ENCODE measurements at places on chromosomes 12 and 14. TPM values are rescaled to one million over a fixed set of nuclear protein-coding genes. Genes with fewer than 3 reads are reported as not detected.
A peak's percentile ranks its signal among the peaks of the same experiment; 100 is the strongest.

Gene ZNF26
- 11.8 TPM for total RNA-seq

Gene GDF3
- not detected for total RNA-seq

Gene CPSF6
- total RNA-seq, result 34.4 TPM

Gene HHIPL1
- total RNA-seq, result 5.9 TPM

Gene KRT82
- total RNA-seq, result not detected

Gene ACOT6
- not detected for total RNA-seq

GRCh38 chr12:54372113-54372806 lies 8.0 kb upstream of the GPR84 start:
- H3K27me3 ChIP-seq, result no peaks in the 10 kb centered on the region
- no peak overlapping the region for H3K4me3 ChIP-seq
- no peak for DNase-seq
- peaks cover 60% of the 10 kb centered on the region for H3K4me1 ChIP-seq
- H3K36me3 ChIP-seq, result no peaks in the 10 kb centered on the region

DNA sequence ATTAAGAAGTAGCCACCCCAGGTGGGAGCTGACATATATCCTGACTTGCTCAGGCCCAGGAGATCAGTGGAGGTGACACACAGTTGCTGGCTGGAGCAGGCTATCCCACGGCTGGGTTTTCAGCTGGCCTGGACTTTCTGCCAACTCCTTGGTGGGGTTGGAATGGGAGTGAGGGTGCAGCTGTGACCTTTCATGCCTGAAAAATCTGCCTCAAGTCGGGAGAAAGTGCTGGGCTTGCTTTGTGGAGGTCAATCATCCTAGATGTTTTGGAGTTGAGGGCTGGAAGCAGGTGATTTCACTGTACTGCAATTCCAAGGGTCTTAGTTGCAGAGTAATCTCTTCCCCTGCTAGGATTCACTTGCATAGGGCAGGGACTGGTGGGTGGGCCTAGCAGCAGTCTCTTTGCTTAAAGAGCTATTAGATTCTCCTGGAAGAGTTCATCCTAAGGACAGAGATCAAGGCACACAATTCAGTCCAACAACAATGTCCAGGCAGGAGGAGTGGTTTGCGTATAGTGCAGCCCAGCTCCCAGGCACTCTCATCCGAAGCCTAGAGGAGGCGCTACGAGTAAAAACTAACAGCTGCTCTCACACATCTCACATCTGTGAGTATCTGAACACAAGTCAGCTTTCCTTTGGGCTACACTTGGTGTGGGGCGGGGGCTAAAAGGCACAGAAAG lies 98.1 kb downstream of the GAS2L3 start:
- no peak for DNase-seq
- no peak overlapping the region for H3K27ac ChIP-seq
- H3K4me1 ChIP-seq, result no peaks in the 10 kb centered on the region
- H3K4me3 ChIP-seq, result no peak overlapping the region
- H3K27me3 ChIP-seq, result no peaks in the 10 kb centered on the region

GRCh38 chr12:131773582-131774221 lies 54.5 kb upstream of the MMP17 start:
- H3K27me3 ChIP-seq, result no peaks in the 10 kb centered on the region
- H3K4me1 ChIP-seq, result no peaks in the 10 kb centered on the region
- no peak overlapping the region for H3K27ac ChIP-seq
- H3K4me3 ChIP-seq, result no peak overlapping the region

- no peaks in the 10 kb centered on the region for H3K27me3 ChIP-seq
- no peaks in the 10 kb centered on the region for H3K4me1 ChIP-seq
- no peak overlapping the region for H3K4me3 ChIP-seq
- H3K36me3 ChIP-seq, result no peaks in the 10 kb centered on the region
- DNase-seq, result no peak
- H3K27ac ChIP-seq, result no peak overlapping the region
Measured at GRCh38 chr12:94815958-94816357, 165.6 kb upstream of the TMCC3 start.

- H3K36me3 ChIP-seq, result no peaks in the 10 kb centered on the region
- H3K27me3 ChIP-seq, result no peaks in the 10 kb centered on the region
- no peak overlapping the region for H3K27ac ChIP-seq
- H3K4me1 ChIP-seq, result peaks cover 4% of the 10 kb centered on the region
- no peak overlapping the region for H3K4me3 ChIP-seq
- no peak for DNase-seq
Measured at GRCh38 chr14:51879170-51879569, 18.8 kb downstream of the GNG2 start.

- H3K36me3 ChIP-seq, result peaks cover 56% of the 10 kb centered on the region
- DNase-seq, result no peak
- H3K4me1 ChIP-seq, result no peaks in the 10 kb centered on the region
- no peak overlapping the region for H3K4me3 ChIP-seq
- no peaks in the 10 kb centered on the region for H3K27me3 ChIP-seq
Measured at GRCh38 chr14:92014040-92014439, 25.8 kb downstream of the TRIP11 start.

DNA sequence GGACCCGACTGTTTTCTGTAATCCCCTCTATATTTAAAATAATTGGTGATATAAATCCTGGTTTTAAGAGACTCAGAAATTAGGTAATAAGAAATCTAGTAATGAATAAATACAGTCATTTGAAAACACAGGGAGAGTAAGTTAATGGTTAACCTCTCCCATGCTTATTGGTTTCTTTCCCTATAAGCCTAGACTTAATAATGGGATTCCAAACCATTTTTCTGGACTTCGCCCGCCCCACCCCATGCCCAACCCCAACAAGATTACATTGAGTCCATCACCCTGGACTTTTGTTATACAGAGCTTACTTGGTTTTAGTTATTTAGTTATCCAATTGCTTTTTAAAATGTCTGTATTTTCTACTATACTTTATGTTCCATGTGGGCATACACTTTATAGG lies 98.7 kb downstream of the WIF1 start:
- DNase-seq, result no peak
- no peak overlapping the region for H3K4me3 ChIP-seq
- no peaks in the 10 kb centered on the region for H3K27me3 ChIP-seq
- H3K27ac ChIP-seq, result no peak overlapping the region

DNA sequence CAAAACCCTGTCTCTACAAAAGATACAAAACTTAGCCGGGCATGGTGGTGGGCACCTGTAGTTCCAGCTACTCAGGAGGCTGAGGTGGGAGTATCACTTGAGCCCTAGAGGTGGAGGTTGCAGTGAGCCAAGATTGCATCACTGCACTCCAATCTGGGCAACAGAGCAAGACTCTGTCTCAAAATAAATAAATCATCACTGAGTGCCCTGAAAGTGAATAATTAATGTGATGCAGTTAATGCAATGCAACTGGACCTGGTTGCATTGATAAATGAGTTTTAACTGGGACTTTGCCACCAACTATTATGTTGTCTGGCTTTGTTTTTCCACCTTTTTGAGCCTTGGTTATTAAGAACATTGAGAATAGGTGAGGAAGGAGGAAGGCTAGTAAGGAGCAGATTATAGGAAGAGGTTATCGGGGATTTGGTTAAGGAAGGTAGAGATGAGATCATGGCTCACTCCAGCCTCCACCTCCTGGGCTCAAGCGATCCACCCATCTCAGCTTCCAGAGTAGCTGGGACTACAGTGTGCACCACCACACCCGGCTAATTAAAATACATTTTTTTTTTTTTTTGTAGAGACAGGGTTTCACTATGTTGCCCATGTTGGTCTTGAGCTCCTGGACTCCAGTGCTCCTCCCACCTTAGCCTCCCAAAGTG lies 8.0 kb downstream of the BORCS5 start:
- no peaks in the 10 kb centered on the region for H3K27me3 ChIP-seq
- no peak overlapping the region for H3K4me3 ChIP-seq
- H3K27ac ChIP-seq, result no peak overlapping the region
- H3K4me1 ChIP-seq, result peaks cover 6% of the 10 kb centered on the region

- H3K27ac ChIP-seq, result no peak overlapping the region
- H3K27me3 ChIP-seq, result no peaks in the 10 kb centered on the region
- peak overlapping the region; percentile 38 for H3K4me3 ChIP-seq
- no peak for DNase-seq
Measured at GRCh38 chr14:92687681-92688433, 60.6 kb downstream of the LGMN start.

DNA sequence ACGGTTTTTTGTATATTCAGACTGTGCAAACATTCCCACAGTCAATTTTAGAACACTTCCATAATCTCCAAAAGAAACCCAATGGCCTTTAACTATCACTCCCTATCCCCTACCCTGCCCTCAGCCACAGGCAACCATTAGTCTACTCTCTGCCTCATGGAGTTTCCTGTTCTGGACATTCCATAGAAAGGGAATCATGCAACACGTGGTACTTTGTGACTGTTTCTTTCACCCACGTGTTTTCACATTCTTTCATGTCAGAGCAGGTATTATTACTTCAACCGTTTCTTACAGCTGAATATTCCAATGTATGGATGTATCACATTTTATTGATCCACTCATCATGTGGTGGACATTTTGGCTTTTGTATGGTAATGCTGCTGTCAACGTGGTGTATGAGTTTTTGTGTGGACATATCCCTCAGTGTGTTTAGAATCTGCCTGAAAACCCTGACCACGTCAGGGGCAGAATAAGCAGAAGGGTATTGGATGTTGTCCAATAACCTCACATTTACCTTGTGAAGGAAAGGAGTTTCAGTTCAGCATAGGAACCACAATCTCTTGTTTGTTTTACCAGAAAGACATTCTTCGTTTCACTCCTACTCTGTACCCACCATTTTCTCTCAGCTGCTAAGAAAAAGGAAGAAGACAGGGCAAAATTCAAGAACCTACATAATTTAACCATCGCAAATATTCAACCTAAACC lies 107.5 kb upstream of the DYRK2 start:
- H3K4me1 ChIP-seq, result no peaks in the 10 kb centered on the region
- no peak for DNase-seq
- no peaks in the 10 kb centered on the region for H3K27me3 ChIP-seq

DNA sequence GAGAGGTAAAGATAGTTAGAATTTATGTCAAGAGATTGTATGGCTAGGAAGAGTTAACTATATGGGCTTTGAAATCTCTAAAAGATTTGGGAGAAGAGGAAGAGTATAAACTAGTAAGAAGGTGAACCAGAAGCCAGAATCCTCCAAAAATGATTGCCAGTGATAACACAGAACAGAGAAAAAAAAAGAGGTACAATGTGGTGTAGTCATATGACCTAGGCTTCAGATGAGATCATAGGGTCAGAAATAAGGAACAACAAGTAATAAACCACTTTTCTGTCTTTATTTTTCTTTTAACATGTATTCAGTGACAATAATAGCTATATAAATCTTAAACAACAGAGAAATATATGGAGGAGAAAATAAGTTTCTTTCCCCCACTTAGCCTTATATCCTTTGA lies 2.0 kb upstream of the NECAP1 start:
- no peaks in the 10 kb centered on the region for H3K27me3 ChIP-seq
- no peak overlapping the region for H3K27ac ChIP-seq
- H3K4me3 ChIP-seq, result no peak overlapping the region
- no peaks in the 10 kb centered on the region for H3K36me3 ChIP-seq

DNA sequence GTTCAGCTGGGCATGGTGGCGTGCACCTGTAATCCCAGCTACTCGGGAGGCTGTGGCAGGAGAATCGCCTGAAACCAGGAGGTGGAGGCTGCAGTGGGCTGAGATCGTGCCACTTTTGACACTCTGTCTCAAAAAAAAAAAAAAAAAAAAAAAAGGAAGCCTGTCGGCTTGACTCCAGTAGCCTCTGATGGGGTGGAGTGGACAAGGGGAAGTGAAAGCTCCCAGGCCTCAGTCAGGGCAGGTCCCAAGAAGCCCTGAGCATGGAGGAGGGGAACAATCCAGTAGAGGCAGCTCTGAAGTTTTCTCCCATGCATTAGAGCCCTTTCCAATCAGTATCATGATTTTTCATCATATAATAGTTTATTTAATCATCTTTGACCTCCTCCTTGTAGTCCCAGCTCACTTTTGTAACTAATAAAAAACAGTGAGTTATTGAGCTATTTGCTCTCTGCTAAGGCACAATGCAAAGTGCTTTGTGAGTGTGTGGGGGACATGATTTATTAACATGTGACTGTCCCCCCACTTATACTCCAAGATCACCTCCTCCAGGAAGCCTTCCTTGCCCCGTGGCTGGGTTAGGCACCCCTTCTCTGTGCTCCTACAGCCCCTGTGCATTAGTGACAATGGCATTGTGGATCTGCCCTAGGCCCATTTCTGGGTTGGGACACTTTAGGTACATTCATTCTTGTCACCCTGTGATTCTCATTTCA lies 4.7 kb upstream of the SSH1 start:
- H3K36me3 ChIP-seq, result no peaks in the 10 kb centered on the region
- no peak for DNase-seq
- no peak overlapping the region for H3K4me3 ChIP-seq
- H3K4me1 ChIP-seq, result peaks cover 14% of the 10 kb centered on the region
- H3K27me3 ChIP-seq, result no peaks in the 10 kb centered on the region
- no peak overlapping the region for H3K27ac ChIP-seq

GRCh38 chr12:111413442-111414086 lies 7.8 kb downstream of the SH2B3 start:
- H3K27ac ChIP-seq, result no peak overlapping the region
- no peak overlapping the region for H3K4me3 ChIP-seq
- no peaks in the 10 kb centered on the region for H3K27me3 ChIP-seq
- DNase-seq, result no peak
- H3K4me1 ChIP-seq, result peaks cover 54% of the 10 kb centered on the region

DNA sequence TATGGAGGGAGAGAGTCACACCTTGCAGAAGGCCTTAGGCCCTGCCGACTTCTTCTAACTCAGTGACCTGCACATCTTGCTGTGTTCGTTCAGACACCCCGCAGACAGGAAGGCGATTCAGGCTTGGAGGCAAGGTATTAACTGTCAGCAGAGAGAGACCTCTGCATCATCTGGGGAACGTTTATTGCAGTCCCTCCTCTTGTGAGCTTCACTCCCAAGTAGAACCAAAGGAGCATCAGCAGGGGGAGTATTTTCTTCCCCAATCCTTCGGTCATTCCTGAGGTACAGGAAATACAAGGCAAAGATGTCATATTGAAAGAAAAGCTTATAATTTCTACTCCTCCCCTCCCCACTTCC lies 217.9 kb downstream of the CRADD start:
- H3K27me3 ChIP-seq, result no peaks in the 10 kb centered on the region
- H3K36me3 ChIP-seq, result no peaks in the 10 kb centered on the region
- no peak for DNase-seq
- H3K27ac ChIP-seq, result peak overlapping the region; percentile 61

DNA sequence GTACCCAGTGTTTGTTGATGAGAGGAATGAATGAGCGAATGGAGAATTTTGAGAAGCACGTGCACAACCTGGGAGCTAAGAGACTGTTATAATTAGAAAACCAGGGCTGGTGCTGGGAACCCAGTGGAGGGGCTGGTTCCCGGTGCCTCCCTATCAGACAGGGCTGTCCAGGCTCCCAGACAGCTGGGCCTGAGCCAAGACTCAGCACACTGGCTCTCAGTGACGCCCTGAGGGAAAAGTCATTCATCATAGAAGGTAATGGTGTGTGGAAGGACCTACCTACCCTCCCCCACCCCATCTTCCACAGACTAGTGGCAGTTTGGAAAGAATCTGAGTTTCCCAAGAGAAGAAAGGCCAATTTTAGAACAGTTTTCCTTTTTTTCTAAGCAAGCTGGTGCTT lies 34.7 kb downstream of the KCNA5 start:
- H3K4me3 ChIP-seq, result no peak overlapping the region
- DNase-seq, result no peak
- no peaks in the 10 kb centered on the region for H3K36me3 ChIP-seq
- no peaks in the 10 kb centered on the region for H3K4me1 ChIP-seq

- no peaks in the 10 kb centered on the region for H3K27me3 ChIP-seq
- no peaks in the 10 kb centered on the region for H3K36me3 ChIP-seq
- H3K4me3 ChIP-seq, result no peak overlapping the region
- no peak overlapping the region for H3K27ac ChIP-seq
Measured at GRCh38 chr12:107079172-107080011, 14.0 kb downstream of the CRY1 start.

GRCh38 chr12:111330800-111331752 lies 37.8 kb downstream of the PHETA1 start:
- H3K27me3 ChIP-seq, result no peaks in the 10 kb centered on the region
- H3K27ac ChIP-seq, result no peak overlapping the region
- no peaks in the 10 kb centered on the region for H3K4me1 ChIP-seq
- DNase-seq, result no peak
- H3K4me3 ChIP-seq, result no peak overlapping the region

Measured in vagina (tissue), 2 donors.